ENCODE measurements at places on chromosomes 2 and 18.

DNA sequence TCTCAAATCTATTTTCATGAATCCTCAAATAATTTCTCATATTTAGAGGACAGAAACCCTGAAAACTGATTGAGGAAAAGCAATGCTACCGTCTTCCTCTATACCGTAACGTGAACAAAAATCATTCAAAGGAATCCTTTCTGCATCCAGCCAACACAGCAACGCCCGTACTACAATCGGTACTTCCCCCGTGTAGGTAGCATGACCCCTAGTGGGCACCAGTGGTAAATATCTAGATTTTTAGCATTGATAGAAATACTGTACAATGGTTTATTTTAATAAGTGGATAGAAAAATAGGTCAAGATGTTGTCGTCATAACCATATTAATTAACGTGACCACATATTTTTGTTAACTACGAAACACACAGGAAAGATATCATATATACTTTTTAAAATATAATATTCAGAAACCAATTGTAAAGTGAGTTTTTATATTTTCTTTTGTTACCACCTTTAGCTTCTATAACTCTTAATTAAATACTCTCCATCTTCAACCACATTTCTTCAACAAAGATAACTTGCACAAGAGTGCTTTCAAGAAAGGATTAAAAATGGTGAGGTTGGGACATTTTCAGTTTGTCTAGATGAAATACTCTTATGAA, 194.1 kb downstream of the SS18 start:
- no peak for DNase-seq

DNA sequence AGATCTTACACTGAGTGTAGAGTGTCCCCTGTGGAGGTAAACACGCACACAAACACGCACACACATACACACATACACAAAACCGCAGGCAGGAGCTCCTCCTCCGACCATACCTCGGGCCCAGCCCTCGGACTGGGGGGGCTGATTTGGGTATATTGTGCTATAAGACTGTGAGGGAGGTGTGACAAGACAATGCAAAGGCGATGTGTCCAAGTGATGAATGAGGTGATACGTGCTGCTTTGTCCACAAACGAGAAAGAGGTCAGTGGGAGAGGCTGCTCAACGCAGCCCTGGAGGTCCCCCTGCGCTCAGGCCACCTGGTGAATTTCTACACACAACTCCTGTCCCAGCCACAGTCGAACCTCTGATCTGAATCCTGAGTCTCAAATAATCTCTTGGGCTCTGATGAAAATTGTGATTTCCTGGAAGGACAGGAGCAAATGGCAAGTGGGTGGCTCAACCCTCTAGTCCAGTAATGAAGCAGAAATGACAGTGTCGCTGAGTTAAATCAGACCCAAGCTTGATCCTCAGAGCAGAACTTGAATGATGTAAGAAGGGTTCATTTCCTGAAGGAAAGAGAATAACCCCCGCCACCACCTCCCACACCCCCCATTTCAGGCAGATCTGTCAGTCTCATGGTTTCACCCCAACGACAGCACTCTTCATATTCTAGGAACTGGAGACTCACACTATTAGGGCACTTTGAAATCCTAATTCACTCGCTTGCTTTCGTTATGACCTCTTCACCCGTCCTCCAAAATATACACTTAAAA, 48.9 kb upstream of the ASXL2 start:
- DNase-seq, result no peak

DNA sequence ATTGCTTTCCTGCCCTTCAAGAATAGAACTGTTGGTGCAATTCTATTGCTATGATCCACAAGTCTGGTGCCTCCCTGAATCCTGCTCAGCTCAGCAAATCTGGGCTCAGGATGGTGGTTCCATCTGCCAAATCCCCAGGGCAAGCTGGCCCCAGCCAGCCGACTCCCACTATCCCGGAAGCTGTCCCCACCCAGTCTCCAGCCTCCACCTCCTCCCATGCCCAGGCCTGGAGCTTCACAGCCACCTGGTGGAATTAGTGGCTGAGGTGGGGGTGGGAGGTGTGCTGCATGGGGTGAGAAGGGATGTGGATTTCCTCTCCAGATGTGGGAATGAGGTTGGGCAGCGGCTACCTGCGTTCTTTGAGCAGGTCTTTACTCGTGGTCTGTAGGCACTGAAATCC, 119.3 kb upstream of the SMAD2 start:
- no peak for DNase-seq

- no peak for DNase-seq
These were observed 50.0 kb downstream of the TWIST2 start for GRCh38 chr2:238897911-238898311.

GRCh38 chr2:37348155-37348554, 3.7 kb downstream of the QPCT start:
- DNase-seq, result no peak

DNA sequence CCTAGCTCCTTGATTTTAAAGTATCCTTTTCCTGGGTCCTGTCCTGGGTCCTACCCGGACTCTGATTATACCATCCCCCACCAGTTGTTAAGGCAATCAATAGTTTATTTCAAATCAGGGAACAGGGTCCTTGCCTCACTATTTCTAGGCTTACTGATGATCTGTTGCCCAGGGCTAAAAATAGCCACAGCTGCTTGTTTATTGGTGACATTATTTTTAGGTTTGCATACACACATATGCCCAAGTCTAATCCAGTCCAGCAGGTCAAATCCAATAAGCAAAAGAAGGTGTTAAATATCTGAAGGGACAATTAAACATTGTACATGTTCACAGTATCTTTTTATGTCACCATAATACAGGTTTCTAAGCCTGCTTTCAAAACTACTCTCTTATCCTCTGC, 66.0 kb downstream of the RAB10 start:
- DNase-seq, result no peak

DNA sequence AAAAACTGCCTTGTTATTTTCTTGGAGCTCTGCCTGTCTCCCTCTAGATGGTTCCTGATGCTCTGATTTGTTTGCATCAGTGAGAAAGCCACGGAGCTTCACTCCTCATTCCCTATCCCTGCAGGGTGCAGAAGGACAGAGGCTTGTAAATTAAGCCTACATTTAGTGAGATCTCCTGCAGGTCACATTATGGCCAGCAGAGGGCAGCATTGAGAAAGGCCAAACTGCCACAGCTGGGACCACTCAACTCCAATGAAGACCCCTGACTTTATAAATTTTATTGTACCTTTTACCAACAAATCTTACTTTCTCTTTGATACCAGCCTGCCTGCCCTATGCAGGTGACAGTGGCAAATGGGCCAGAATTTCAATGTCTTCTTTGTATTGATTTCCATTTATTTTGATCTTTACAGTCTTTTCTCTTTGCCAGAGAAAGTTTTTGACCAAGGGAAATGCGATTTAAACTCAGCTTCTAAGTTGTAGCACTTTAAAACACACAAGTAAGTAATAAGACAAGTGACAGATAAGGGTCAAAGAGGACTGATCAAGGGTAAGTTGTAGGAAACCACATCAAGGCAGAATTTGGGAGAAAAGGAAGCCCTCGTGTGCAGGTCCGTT, 1029.1 kb upstream of the KLHL29 start:
- no peak for DNase-seq

GRCh38 chr18:24013051-24013450, 1.5 kb upstream of the TTC39C start:
- no peak for DNase-seq

DNA sequence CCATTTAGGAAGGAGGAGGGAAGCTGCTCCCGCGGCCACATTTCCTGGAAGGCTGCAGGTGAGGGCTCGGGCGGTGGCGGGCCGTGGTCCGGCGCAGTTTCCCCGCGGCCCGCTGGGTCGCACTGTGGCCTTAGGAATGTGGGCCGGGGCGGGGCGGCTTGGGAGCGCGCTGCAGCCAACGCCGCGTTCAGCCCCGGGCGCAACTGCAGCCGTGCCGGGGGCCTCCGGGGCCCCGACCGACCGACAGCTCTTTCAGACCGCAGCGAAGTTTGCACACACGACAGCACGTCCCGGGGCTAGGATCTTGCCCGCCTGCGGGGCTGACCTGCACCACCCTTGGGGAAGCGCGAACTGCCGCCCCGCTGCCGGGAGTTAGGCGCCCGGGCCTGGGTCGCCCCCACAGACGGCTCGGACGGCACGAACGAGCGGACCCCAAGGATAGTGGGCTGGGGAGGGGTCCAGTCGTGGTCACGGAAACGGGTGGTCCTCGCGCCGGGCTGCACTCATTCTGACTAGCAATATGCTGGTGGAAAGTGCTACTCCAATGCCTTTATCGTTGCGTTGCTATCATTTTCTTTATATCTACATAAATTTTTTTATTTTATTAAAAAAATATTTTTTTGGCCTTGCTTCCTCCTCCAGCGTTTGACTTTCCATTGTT, 69.9 kb upstream of the DLX2 start:
- peak; percentile 55 for DNase-seq

DNA sequence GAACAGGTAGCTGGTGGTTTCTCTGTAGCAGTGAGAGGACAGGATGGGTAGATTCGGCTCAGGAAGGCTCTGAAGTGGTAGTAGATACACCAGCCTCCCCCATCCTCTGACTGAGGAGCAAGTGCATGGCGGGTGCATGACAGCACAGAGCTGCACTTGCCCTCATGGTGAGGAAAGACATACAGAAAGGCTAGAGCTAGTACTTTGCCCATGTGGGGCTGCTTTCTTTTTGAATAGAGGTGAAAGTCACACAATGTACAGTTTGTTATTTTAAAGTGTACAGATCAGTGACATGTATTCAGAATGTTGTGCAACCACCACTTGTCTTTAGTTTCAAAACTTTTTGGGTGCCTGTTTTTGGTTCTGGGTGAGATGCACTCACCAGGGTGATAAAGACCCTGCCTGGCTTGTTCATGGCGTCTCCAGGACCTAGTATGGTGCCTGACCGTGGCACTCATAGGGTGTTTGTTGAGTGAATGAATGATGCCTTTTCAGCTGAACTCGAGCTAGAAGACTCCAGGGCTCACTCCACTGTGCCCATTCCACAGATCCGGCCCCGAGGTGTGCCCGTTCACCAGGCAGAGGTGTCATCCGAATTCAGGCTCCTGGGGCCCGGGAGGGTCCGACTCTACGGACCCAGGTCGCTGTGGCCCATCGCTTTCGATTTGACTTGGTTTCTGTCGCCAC, 421 bp upstream of the VAMP5 start:
- DNase-seq, result no peak

DNA sequence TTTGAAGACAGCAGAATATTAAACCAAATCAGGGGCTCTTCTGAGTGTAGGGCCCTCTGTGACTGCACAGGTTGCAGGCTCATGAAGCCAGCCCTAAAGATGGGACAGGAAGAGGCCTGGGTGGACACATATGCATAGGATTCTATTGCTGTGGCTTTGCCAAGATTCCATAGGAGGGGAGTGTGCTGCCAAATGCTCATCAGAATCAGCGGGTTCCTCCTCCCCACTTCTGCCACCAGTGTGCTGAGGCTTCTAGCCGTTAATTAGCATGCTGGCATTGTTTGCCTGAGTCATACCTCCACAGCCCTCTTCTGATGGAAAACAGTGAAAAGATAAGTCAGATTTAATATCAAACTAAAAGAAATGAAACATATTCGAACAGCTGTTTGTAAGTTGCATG, 103.9 kb upstream of the TMEFF2 start:
- DNase-seq, result no peak

DNA sequence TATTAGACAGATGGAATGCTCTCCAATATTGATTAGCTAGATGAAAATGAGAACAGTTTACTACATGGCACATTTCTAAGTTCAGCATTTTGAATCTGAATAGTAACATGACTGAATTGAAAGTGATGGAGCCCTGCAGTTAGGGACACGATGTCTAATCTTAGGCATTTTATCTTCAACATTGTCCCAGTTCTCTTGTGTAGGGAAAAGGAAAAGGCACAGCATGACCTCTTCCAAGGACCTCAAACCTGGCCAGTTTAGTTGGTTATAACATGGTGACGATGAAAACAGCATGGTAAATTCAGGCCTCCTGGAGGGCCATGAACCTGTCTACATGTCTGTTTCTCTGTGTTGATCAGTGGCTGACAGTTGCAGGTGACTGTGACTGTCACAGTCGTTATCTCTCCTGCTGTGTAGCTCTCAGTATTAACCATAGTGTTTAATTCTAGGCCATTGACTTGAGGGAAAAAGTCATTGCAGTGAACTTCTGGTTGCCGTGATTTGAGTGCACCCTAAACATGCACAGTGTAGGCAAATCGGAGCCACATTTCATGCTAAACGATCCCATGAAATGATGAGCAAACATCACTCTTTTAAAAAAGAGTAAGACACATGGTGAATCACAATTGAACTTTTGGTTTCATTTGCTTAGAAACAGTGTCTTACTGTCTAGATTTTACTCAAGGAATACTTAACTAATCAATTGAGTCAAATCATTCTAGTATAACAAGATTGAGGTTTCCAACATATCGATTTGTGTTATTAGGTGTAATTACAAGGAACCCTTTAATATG, 129.7 kb downstream of the PHLPP1 start:
- no peak for DNase-seq

GRCh38 chr2:197107291-197108269, 181.1 kb upstream of the PGAP1 start:
- no peak for DNase-seq

GRCh38 chr2:120767486-120768005, 31.9 kb downstream of the GLI2 start:
- DNase-seq, result no peak

- no peak for DNase-seq
These were observed 123.0 kb downstream of the MTX2 start for GRCh38 chr2:176392249-176392648.

- DNase-seq, result no peak
These were observed 468.4 kb downstream of the SUCLG1 start for GRCh38 chr2:83990636-83991035.

DNA sequence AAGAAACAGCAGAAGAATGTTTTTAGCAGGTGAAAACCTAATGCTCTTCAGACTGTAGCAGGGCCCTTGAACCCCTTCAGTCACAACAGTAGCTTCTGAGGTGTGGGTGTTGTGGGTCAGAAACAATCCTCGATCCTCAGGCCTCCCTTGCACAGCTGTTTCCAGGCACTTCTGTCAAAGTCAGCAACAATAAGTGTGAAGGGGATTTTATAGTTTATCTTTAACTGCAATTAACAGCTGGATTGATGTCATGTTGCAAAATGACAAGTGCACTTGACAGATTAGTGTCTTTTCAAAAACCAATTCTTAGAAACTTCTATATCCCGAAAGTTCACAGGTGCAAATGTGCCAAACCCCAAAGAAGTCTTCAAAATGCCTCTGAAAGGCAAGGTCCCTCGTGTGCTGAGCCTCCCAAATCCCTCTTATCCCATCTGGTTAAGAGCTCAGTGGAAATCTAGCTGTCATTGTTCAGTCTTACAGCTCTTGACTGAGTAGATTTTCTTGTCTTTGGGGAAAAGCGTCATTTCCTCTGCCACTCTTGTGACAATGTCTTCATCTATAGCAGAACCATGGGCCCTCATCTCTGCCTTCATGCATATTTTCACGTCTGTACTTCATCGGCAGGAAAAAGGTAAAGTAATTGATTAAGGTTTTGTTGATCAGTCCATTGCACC, 29.6 kb downstream of the M1AP start:
- no peak for DNase-seq

GRCh38 chr18:3058328-3059191, 45.6 kb upstream of the LPIN2 start:
- no peak for DNase-seq

GRCh38 chr2:208189069-208189809, 591 bp downstream of the C2orf80 start:
- DNase-seq, result no peak

- no peak for DNase-seq
These were observed 5.6 kb downstream of the MERTK start for GRCh38 chr2:111903930-111904439.
